ENCODE measurements at places on chromosomes 16 and 17.

DNA sequence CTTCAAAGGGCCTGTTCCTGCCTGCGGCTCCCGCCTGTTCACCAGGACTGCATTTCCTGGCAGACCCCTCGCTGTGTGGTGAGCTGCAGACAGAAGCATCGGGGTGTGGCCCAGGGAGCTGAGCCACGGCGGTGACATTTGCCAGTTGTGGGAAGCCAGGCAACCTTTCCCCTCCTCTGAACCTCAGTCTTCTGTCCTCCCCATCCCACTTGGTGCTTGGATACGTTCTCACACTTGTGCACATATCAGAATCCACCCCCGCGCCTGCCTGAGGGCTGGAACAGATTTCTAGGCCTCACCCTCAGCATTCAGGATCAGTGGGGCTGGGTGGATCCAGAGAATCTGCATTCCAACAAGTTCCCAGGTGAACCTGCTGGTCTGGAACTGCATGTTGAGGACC, 63.5 kb downstream of the CRISPLD2 start:
- no peak for DNase-seq

DNA sequence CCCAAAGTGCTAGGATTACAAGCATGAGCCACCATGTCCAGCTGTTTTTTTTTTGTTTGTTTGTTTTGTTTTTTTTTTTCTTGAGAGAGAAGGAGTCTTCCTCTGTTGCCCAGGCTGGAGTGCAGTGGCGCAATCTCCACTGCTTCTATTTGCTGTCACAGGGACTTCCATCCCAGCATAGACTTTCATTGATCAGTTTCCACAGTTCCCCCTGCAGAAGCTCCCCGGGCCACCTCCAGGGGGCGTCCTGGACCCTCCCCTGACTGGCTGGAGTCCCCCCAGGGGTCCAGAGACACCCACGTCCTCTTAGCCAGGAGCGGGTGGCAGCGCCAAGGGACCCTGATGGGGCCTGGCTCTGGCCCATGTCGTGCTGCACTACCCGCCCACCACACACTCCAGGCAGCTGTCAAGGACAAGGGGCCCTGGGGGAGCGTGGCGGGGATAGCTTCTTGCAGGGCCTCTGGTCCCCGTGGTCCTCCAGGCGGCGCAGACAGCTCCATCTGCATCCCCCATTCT, 3.1 kb upstream of the NPW start:
- no peak for DNase-seq

DNA sequence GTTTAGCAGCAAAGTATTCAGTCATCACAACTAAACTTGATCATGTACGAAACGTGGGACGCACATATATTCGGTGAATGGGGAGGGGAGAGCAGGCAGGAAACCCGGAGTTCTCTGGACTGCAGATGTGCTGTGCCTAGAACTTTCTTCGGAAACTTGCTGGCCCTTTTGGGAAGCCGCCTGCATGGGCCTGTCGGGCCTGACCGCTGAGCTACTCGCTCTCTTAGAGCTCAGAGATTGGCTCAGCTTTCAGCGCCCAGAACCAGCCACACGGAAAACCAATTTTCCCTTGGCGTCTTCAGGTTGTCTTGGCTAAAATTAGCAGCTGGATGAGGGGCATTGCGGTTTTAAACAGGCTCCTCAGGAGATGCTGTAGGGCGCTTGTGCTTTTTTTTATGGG, 38.1 kb downstream of the ZDHHC7 start:
- DNase-seq = no peak

- DNase-seq = no peak
These were observed 15.0 kb downstream of the TRPV1 start for GRCh38 chr17:3594051-3594800.

- no peak for DNase-seq
These were observed 67.3 kb upstream of the CACNG3 start for GRCh38 chr16:24188751-24189318.

DNA sequence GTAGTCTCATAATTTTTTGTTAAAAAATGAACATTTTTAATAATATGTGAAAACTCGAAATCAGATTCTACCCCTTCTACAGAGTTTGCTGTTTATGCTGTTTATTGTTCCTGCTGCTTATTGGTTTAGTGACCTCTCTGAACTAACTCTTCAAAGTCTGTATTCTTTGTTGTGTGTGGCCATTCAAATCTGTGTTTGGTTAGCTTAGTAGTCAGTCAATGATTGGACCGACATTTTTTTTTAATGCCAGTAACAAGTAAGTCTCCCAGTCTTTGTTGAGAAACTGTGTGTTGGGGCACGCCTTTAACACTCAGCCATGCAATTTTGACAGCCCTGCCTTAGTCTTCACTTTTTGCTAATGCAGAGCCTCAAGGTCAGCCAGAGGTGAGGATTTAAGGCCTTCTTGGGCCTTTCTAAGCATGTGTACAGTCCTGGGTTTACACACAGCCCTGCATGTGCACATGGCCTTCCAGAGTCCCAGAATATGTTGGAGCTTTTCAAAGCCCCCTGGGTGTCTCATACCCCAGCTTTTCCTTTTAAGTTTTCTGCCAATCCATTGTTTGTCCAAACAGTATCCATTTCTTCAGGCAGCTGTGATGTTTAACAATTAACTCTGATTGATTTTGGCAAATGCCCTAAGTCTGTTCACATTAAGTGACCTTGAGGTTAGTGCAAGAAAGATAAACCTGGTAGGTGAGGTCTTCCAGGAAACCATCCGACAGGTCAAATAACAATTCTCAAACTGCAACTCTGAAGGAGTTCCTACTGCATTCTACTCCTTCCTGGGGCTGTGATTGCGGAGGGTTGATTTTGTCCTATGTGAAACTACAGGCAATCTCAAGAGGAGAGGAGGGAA, 389.3 kb downstream of the PMP22 start:
- DNase-seq = no peak

GRCh38 chr16:78235168-78235800, 135.8 kb downstream of the WWOX start:
- DNase-seq = peak; percentile 3

DNA sequence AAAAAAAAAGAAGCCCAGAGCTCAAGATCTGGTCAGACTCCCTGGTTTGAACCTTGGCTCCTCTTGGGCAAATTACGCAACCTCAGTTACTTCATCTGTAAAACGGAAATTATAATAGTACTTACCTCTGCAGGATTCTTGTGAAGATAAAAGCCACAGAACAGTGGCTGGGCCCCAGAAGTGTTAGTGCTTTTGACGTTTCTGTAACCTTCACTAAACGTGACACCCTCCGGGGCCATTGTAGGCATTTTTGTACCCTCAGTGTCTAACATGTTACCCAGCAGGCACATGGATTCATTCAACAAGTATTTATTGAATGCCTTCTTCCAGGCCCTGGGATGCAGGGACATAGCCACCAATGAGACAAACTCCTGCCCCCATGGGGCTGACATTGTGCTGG, 58.0 kb downstream of the PITPNC1 start:
- no peak for DNase-seq
